NCI-H1417 treated with DMSO at 0.1 percent for 48 hours (cell line): ENCODE measurements at places on chromosomes 1 and 21.

DNA sequence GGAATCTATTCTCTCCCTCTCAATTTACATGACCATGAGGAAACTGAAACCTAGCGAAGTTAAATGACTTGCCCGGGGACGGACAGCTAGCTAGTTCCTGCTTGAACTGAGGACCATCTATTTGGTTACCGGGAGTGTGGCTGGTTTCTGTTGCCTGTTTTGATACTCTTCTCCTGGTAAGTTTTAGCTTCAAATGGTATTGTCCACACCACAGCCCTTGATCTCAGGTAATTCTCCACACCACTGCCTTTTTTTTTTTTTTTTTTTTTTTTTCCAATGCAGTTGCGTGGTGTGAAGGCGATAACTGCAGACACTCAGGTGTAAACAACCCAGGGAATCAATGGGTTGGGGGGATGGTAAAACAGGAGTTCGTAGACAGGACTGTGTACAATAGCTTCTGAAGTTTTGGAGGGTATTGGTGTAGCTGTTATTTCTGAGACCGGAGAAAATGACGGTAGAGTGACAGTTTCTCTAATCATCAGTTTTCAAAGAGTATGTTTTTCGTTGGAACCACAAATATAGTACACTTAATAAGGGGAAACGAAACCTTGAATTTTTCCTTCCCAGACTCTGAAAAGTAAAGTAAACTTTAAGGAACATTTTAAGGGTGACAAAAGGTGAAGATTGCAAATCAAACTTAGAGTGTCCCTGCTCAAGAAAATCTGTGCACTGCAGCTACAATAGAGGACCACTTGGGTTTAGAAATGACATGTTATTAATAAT is 125.3 kb upstream of the CACYBP start:
- no peak for DNase-seq

DNA sequence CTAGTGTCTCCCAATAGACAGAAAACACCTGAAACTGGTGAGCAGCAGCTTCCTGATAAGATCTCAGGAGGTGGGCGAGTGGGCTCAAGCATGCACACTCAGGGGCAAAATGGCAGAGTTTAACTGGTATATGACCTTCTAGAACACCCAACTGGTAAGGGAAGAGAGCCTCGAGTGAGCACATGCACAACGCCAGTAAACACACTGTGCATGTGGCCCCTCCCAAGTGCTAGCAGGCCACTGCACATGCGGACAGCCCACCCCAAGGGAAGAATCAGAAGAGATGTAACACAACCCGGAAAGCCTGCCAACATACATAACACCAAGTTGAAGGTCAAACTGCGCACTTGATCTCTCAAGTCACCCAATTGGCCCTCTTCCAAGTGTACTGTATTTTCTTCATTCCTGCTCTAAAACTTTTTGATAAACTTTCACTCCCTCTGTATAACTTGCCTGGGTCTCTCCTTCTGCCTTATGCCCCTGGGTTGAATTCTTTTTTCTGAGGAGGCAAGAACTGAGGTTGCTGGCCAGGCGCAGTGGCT is 138.2 kb downstream of the GLUL start:
- DNase-seq, result no peak

- no peak for DNase-seq
Observed at GRCh38 chr1:228653748-228654147, 81.5 kb upstream of the RHOU start.

DNA sequence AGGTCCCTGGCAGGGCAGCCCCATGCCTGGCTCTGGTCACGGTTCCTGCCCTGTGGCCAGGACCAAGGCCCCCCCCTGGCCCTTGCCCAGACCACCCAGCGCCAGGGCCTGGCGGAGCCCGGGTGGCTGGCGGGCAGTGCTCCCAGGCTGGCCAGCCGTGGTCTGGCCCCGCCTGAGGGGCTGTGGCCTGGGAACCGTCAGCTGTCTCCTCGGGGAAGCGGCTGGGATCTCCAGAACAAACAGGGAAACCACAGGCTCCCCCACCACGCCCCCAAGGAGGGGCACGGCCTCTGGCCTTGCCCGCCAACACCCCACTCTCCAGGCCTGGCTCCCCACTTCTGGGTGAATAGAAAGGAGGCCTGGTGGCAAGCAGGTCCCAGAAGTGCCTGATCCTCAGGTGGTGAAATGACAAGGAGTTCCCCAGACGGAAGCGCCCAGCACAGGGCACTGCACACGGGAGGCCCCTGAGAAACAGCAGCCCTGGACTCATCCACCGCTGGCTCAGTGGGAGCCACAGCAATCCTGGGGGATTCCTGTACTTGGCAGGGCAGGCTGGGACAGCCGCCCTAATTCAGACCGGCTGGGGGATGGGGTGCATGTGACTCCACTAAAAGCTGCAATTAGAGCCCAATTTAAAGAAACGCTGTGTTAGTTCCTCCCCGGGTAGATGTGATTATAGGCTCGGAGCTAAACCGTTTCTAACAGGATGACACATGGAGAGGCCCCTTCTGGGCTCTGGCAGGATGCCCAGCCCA is 78.9 kb downstream of the RAP1GAP start:
- no peak for DNase-seq

- DNase-seq, result no peak
Observed at GRCh38 chr1:213782941-213783672, 204.7 kb upstream of the PROX1 start.

DNA sequence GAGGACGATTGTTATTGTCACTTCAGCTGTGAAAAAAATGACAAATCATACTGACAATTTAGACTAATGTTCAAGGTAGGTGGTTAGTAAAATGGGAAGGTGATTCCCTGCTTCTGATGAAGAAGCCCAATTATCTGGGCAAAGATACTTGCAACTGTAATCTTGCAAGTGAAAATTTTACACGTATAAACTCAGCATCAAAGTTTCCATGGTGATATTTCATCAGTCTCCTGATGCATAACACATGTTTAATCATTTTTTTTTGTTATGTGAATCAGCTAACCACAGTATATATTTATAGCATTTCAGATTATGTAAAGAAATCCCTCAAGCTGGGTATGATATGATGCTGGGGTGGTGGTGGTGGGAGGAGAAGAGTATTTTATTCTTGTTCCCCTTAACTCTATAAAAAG is 16.4 kb upstream of the KCNK1 start:
- no peak for DNase-seq

DNA sequence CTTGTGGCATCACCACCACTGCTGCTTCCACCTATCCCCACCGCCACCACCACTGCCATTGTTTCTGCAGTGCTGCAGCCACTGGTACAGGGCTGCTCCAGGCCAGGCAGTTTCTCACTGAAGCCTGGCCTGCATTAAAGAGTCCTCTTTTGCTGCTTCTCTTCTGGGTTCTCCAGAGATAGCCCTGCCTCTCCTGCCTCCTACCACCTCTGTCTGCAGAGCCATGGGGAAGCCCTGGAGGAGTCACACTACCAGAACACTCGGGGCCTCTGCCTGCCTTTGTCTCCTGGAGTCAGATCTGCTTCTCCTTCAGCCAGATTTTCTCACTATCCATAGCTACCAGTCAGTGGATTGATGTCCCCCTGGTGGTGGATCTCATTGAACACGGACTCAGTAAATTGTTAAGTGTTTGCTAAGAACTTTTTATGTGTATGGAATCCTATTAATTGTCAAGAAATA is 37.7 kb upstream of the DDAH1 start:
- no peak for DNase-seq

DNA sequence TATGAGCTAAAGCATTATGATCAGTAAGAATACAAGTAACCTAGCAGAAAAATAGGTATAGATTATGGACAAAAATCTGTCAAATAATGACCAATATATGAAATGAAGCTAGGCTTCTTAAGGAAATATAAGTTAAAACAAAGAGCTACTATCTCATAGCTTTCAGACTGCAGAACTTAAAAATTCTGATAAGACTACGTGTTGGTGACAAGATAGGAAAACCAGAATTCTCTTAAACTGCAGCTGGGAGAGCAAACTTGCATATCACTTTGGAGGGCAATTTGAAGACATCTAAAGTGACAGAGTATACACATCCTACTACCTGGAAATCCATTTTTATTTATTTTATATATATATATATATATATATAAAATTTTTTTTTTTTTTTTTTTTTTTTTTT is 65.5 kb downstream of the LTN1 start:
- no peak for DNase-seq

DNA sequence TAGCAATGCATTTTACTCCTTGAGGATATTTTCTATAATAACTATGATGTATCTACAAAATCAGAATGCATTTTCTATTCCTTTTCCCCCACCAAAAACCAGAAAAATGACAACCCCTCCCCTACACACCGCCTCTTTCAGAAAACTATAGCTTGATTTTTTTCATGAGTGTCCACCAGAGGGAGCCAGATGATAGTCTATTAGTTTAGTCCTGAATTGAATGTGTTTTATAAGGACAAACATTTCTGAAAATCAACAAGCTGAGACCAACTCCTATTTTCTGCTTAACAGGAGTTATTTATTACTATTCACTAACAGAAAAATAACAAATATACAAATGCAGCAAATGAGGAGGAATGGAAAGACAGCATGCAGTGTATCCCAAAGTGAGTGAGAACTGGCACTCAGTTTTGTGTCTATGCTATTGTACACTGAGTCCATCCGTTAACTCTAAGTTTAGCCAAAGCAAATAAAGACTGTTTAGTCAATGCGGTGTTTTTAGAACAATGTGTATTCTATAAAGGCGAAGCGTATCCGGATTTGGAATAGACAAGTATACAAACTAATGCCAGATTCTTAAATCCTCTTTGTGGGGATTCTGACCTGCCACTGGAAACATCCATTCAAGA is 182.6 kb downstream of the VAV3 start:
- no peak for DNase-seq

GRCh38 chr1:22970096-22970495 is 2.6 kb downstream of the LACTBL1 start:
- no peak for DNase-seq

DNA sequence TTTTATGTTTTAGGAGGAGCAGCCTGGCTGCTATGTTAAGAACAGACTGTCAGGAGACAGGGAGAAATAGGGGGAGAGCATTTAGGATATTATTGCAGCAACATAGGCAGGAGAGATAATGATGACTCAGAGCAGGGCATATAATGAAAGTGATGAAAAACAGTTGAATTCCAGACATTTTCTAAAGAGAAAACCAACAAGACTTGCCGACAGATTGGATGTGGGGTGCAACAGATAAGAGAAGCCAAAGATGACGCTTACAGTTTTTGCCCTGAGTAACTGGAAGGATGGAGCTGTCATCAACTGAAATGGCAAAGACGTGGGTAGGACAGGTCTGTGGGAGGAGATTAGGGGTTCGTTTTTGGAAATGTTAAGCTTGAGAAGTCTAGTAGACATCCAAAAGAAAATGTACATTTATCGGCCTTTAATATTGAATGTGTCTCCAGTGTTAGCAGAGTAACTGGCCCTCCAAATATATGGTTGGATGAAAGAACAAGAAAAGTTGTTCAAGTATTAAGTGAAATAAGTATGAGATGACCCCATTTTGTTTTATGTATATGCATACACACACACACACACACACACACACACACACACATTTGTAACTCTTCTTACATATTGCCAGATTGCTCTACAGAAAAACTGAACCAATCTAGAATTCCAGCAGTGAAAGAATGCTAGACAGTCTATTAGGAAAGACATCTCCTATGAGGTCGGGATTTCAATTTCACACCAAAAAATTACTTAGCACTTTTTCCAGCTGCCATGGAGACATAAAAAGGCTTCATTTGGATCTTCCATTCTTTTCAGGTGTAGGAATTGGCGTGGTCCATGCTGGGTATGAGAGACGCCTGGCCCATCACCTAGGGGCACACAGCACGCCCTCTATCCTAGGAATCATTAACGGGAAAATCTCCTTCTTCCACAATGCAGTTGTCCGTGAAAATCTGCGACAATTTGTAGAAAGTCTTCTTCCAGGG is 17.2 kb downstream of the DNAJC16 start:
- no peak for DNase-seq
